Lower lobe of right lung (tissue), 2 donors: ENCODE measurements at places on chromosomes 4 and X. TPM values are rescaled to one million over a fixed set of nuclear protein-coding genes. Genes with fewer than 3 reads are reported as not detected.

GRCh38 chr4:56879996-56880395, 27.7 kb upstream of the REST start:
- no peak overlapping the region for H3K27ac ChIP-seq
- no peaks in the 10 kb centered on the region for H3K4me1 ChIP-seq
- no peak for DNase-seq

DNA sequence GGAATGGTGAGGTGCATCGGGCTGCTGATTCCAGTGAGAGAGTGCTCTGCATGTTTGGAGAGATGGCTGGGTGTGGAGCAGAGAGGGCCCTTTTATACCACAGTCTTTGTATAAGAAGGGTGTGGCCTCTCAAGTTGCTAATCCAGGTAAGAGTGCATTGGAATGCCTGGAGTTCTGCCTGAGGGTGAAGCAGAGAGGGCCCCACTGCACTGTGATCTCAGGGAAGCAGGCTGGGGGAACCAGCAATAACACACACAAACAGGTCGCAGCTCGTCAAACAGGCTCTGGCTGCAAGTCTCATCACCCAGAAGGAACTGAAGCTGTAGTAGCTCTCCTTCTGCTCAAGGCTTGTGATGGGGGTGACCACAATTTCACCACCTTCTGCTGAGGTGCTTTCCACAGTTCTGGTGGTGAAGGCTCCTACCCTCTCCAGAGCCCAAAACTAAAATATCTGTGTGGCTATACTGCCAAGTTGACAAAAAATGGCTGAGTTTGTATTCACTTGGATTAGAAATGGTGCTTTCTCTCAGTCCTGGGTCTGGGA, 687.4 kb upstream of the HS3ST1 start:
- H3K4me3 ChIP-seq = no peak overlapping the region
- no peak for DNase-seq
- peaks cover 9% of the 10 kb centered on the region for H3K4me1 ChIP-seq
- no peak overlapping the region for H3K27ac ChIP-seq
- H3K27me3 ChIP-seq = no peaks in the 10 kb centered on the region
- H3K36me3 ChIP-seq = no peaks in the 10 kb centered on the region

KDR gene
- total RNA-seq = 55.8 TPM

PPP4R3C gene
- total RNA-seq = not detected

TRIM2 gene
- 32.6 TPM for total RNA-seq

DNA sequence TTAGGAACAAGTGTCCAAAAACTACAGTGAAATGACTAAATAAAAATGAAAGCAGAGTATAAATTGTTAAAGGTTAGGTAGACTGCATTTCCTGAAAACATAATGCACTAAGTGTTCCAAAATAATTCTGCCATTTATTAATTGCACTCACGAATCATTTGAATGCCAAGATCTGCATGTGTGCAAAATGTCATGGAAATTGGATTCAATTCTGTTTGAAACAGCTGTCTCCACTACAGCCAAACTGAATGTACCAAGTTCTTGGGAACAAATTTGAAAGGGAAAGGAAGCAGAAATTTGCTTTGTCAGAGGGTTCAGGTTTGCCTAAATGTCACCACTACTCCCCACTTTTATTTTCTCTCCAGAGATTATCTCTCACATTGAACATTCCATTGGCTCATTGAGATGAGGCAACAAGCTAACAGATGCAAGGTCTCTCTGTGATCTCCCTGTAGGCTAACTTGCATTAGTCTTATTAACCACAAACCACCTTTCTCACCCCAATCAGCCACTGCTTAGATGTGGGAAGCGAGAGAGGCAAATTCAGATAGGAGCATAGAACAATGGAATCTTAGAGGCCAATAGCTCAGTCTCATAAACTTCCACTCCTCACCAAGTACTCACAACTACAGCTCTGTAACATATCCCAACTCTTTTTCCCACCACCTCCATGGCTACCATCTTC, 226.6 kb downstream of the KDR start:
- no peaks in the 10 kb centered on the region for H3K4me1 ChIP-seq
- no peak overlapping the region for H3K4me3 ChIP-seq
- no peaks in the 10 kb centered on the region for H3K27me3 ChIP-seq
- no peak for DNase-seq

GRCh38 chrX:44306356-44306755, 37.1 kb downstream of the EFHC2 start:
- DNase-seq = no peak
- no peaks in the 10 kb centered on the region for H3K27me3 ChIP-seq
- H3K27ac ChIP-seq = no peak overlapping the region
- H3K4me3 ChIP-seq = no peak overlapping the region

DNA sequence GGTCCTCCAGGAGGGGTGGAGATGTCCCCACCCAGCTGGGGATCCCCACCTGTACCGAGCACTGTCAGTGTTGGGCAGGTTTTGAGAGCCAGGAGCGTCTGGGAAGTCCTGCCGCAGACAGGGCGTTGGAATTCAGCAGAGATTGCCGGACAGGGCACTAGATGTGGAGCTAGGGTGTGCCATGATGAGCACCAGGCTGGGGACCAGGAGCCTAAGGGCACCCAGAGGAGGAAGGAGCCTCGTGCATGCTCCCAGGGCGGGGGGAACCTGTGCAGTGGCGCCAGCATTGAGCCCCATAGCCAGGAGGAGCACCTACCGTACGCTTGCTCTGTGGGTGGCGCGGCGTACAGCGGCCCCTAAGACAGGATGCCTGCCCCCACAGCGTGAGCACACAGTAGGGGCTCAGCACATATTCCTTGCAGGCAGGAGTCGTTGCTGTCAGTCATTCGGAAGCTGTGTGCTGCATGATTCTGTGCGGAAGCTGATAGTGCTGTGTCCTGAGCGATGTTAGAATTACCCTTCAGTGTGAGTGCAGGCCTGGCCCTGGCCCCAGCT, 18.8 kb upstream of the TADA2B start:
- DNase-seq = no peak
- no peaks in the 10 kb centered on the region for H3K27me3 ChIP-seq
- no peaks in the 10 kb centered on the region for H3K4me1 ChIP-seq
- H3K36me3 ChIP-seq = peaks cover 81% of the 10 kb centered on the region
- no peak overlapping the region for H3K27ac ChIP-seq

DNA sequence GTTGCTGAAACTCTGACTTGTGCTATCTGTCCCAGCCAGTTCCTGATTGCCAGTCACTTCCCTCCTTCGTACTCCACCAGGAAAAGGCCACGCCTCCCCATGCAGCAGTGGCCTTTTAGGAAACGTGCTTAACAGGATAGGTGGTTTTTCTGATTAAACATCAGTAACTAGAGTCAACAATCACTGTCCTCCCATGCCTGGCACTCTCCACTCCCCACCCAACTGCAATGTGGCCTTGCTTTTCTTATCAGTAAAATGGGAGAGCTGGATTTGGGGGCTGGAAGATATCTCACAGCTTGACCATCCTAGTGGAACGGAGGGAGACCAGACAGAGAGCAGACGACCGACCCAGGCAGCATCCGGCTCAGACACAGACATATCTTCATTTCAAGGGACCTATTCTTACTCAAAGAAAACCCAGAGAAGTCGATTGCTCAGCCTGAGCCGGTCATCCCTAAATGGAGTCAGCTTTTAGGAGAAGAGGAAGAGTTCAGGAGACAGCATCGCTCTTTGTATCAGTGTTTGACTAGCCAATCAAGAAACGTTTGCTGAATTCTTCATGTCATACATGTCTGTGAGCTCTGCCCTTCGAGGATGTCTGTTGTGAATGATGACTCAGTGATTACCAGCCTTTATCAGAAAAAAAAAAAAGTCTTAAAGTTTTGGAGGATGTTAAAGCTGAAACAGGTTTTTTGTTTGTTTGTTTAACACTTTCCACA, 12.7 kb upstream of the UBA6 start:
- no peaks in the 10 kb centered on the region for H3K36me3 ChIP-seq
- no peak overlapping the region for H3K27ac ChIP-seq
- DNase-seq = no peak
- no peak overlapping the region for H3K4me3 ChIP-seq
- H3K4me1 ChIP-seq = no peaks in the 10 kb centered on the region

- H3K27ac ChIP-seq = peak overlapping the region; percentile 94
- peaks cover 17% of the 10 kb centered on the region for H3K4me1 ChIP-seq
- peak overlapping the region; percentile 95 for H3K4me3 ChIP-seq
- peak; percentile 74 for DNase-seq
- peaks cover 5% of the 10 kb centered on the region for H3K36me3 ChIP-seq
Measured at GRCh38 chr4:337932-338758, 531 bp downstream of the ZNF141 start.
